ENCODE measurements at places on chromosomes 13 and 19. TPM values are rescaled to one million over a fixed set of nuclear protein-coding genes. Genes with fewer than 3 reads are reported as not detected.

Gene ZNF470
- polyA plus RNA-seq = 1.5 TPM

GRCh38 chr13:44304433-44304725 is 69.2 kb upstream of the SERP2 start:
- DNase-seq = no peak
- H3K4me1 ChIP-seq = no peaks in the 10 kb centered on the region
- H3K4me3 ChIP-seq = no peak overlapping the region
- H3K36me3 ChIP-seq = no peaks in the 10 kb centered on the region
- no peak overlapping the region for H3K27ac ChIP-seq

DNA sequence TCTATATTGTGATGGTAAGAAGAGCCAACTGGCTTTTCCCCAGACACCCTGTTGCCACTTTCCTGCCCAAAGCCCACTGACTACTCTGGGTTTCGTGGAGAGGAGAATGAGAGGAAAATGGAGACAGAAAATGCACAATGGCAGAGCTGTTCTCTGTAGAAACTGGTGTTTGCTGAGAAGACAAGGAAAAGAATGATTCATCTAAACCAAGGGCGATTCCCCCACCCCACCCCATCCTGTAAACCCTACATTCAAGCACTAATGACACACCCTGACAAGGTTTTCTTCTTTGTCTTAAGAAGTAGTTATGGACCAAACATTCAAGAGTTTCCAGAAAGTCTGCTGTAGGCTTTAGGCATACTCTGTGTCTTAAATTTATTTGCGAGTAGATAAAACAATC is 68.8 kb downstream of the DOCK9 start:
- no peaks in the 10 kb centered on the region for H3K36me3 ChIP-seq
- H3K4me3 ChIP-seq = no peak overlapping the region
- no peak for DNase-seq

DNA sequence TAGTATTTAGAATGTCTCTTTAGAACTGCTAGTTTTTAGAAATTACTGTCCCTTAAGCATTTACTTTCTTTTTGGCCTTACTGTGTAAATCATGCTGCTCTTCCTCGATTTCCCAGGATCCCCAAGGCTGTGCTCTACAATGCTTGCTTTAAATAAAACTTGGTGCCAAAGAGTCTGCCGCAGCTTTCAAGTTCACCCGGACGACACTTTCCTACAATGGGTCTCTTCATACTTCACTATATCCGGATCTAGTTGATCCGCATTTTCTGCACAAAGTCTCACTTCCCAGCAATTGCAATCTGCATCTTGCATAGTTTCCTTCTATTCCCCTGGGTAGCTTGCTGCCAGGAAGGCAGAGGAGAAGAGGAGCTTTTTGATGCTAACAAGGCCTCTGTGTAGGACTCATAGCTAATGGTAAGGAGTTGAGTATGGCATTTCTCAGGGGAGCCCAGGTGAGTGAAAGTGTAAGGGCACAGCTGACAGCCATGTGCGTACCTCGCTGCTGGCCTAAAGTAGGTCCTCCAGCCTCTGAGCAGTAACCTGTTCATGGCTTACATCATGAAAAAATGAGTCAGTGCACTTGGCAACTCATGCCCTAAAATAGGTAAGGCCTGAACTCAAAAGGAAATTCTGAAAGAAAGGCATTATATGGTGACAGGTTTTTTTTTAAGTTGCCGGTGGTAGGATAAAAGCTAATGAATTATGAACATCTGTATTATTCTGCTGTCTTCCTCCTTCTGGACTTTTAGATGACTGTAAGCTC is 101.6 kb downstream of the ENOX1 start:
- H3K4me1 ChIP-seq = peaks cover 6% of the 10 kb centered on the region
- no peaks in the 10 kb centered on the region for H3K27me3 ChIP-seq
- no peak overlapping the region for H3K4me3 ChIP-seq

DNA sequence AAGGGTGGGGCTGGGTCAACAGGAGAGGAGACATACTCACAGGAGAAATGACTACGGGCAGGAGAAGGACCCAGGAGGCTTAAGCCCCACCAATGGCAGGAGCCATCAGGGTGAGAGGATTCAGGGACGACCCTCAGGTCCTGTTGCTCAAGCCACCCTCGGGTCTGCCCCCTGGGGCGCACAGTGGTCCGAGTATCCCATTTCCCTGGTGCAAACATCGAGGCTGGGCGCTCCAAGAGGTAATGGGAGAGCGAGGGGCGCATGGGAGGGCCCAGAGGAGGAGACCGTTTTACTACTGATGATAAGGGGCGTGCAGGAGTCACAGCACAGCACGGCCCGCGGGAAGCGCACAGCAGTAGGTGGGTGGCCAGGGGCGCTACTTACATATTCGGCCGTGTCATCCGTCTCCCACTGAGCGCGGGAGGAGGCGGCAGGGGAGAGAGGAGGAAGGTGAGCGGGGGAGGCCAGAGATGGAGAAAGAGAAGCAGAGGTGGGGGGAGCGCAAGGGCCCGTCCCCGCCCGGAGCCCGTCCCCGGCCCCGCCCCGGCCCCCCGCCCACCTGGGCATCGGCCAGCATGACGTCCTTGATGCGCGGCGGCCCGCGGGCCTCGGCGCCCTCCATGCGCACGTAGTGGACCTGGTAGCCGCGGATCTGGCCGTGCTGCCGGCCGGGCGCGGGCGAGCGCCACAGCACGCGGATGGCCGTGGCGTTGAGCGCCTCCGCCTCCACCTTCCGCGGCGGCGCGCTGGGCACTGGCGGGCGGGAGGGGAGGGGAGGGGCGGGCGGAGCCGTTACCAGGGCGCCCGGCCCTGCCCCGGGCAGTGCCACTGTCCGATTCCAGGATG is 111.5 kb downstream of the PTPRS start:
- no peaks in the 10 kb centered on the region for H3K27me3 ChIP-seq
- H3K27ac ChIP-seq = no peak overlapping the region
- peak; percentile 53 for DNase-seq
- H3K4me3 ChIP-seq = no peak overlapping the region
- H3K4me1 ChIP-seq = no peaks in the 10 kb centered on the region

All from pancreas (tissue), 10 donors.